ENCODE measurements at places on chromosomes 13 and 19.

GRCh38 chr13:99129050-99129449, 71.6 kb upstream of the UBAC2 start:
- DNase-seq: no peak

- no peak for DNase-seq
Observed at GRCh38 chr13:98396071-98396710, 180.7 kb downstream of the STK24 start.

- DNase-seq: no peak
Observed at GRCh38 chr13:41680900-41681299, 223.6 kb downstream of the RGCC start.

DNA sequence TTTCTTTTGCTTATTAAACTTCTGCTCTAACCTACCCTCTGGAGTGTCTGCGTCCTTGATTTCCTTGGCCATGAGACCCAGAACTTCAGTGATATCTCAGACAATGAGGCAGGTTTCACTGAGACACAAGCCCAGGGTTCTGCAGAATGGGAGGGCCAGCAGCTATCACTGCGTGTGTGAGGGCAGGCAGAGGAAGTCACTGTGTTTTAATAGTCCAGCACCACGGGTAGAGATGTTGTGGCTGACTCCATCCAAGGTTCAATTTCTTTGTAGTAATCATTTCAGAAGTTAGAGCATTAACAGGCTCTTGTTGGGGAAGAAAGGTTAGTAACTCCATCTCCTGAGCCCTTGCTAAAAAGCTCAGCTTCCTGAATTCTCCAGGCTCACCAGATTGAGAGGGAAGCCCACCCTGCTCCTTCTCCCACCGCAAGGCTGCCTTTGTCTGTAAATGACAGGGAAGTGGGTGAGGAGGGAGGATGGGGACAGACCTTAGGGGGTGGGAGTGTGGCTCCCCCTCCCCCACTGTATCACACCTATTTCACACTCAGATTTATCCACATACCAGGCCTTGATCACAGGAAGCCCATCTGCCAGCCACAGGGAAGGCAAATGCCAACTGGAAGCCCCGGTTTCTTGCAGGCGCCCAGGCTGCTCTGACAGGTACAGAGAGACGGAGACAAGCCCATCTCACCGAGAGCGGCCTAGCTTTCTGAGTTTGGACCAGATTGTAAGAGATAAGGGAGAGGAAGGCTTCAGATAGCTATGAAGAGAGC, 2.1 kb downstream of the C19orf12 start:
- DNase-seq: no peak

- DNase-seq: no peak
Observed at GRCh38 chr19:3975637-3976087, 4.8 kb upstream of the DAPK3 start.

DNA sequence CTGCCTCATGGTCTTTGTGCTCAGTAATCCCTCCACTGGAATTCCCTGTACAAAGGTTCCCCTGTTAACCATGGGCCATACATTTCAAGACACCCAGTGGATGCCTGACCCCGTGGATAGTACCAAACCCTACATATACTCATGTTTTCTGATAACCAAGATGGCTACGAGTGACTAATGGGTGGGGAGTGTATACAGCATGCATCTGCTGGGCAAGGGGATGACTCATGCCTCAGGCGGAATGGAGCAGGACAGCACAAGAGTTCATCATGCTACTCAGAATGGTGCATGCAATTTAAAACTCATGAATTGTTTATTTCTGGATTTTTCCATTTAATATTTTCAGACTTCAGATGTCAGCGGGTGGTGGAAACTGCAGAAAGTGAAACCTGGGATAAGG, 13.3 kb upstream of the FGF9 start:
- no peak for DNase-seq

- peak; percentile 5 for DNase-seq
Observed at GRCh38 chr13:78020861-78021260, 102.2 kb upstream of the EDNRB start.

GRCh38 chr13:76848596-76848995, 37.6 kb downstream of the KCTD12 start:
- peak; percentile 43 for DNase-seq

DNA sequence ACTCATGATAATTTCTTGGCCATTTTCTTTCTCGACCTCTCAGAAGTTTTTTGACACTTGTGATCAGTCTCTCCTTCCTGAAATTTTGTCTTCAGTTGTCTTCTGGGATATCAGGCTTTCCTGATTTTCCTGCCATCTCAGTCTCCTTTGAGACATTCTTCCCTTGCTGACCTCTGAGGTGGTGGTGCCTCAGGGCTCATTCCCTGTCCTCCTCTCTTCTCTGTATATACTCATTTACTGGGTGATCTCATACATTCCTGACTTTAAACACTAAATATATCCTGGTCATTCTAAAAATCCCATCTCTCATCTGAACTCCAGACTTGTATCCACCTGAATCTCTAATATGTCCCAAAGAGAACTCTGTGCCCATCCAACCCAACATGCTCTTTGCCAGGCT, 31.3 kb upstream of the STARD13 start:
- DNase-seq: no peak

DNA sequence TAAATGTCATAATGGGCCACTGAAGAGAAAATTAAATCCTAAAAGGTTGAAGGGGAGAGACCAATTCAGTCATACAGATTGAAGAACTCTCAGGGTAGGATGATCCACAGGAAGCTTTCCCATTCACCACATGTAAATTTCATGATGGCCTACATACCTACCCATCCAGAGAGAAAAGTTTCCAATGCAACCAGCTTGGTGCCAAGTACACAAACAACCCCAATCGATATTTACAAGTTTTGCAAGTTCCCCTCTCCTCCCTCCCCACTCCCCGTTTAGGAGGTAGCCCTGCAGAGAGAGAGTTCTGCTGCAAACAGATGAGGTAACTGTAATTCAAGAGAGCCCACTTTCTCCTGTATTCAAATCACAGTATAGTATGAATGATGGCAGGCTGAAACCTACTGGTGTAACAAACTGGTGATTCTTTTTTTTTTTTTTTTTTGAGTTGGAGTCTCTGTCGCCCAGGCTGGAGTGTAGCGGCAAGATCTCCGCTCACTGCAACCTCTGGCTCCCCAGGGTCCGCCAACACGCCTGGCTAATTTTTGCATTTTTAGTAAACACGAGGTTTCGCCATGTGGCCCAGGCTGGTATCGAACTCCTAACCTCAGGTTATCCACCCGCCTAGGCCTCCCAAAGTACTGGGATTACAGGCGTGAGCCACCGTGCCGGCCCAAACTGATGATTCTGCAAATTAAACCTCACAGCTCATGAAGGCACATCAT, 14.4 kb downstream of the FOXO1 start:
- DNase-seq: no peak

DNA sequence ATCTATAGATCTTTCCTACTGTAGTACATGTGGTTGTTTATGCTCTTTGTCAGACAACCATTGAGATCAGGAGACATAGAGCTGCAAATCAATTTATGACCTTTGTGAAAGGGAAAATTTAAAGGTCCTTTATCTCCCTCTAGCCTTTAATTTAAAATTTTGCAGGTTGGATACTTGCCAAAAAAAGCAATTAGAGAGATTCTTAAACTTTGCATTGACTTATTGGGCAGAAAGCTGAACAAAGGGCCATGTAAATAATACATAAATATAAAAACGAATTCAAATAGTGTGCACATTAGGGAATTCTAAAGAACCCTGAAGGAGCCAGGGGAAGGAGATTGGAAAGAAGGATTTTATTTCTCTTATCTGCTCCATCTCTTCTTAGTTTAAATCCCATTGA, 22.0 kb upstream of the RB1 start:
- no peak for DNase-seq

DNA sequence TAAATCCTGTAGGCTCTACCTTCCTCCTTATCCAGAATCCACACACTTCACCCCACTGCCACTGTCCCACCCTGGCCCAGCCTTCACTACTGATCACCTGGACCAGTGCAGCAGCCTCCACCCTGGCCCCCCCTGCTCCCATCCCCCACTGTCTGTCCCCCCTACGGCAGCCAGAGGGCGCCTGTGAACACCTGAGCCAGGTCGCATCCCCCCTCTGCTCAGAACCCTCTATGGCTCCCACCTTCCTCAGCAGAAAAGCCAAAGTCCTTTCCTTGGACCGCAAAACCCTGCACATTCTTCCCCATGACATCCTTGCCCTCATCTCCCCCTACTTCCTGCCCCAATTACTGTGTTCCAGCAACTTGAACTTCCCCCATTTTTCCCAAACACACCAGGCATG, 20.6 kb downstream of the ELAVL3 start:
- no peak for DNase-seq

DNA sequence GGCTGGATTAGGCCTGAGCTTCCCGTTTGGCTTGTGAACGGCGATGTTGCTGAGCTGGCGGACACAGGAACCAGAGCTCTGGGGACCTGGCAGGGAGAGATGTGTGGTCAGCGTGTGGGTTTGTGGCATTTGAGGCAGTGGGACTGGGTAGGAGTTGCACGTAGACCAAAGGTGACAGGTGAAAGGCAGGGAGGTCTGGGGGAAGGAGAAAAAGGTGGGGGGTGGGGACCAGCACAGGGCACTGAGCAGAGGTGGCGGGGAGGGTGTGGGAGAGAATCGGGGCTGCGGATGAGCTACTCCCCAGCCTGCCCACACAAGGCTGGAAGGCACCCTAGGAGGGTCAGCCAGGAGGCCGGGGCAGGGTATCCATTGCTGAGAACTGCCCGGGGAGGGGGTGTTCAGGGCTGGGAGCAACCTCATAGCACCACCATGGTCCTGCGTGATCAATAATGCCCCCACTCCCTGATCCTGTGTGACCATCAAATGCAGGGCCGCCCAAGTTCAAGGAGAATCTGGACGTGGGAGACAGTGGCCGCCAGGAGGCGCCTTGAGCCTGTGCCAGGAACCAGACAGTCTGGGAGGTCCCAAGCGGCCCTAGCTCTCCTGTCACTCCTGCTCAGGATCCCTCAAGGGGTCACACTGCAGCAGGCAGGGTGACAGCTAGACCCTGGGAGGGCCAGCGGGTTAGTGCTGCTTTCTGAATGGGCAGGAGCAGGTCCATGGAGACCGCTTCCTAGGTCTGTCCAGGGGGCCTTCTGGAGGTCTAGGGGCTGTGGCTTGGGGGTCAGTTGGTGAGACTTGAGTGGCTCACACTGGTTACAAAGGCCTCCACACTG, 12.8 kb upstream of the SELENOW start:
- peak; percentile 88 for DNase-seq

GRCh38 chr19:32457571-32458158, 52.1 kb downstream of the DPY19L3 start:
- no peak for DNase-seq

DNA sequence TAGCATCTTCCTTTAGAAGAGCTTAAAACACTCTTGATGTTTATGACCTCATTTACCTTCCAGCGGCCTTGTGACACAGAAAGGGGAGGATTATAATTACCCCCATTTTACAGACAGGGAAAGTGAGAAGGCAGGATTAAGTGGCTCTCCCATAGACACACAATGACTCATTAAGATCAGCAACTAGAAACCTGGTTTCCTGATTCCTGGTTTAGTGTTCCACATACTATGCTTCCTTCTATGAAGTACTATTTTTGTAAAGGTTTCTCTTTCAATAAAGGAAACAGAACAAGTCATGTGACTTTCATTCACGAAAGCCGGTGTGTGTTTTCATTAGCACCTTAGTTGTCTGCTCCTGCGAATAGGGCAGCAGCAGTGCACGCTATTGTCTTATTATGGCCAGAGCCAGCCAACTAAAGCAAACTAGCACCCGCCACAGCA, 8.3 kb downstream of the IRS2 start:
- no peak for DNase-seq

- DNase-seq: peak; percentile 38
Observed at GRCh38 chr13:111976474-111977178, 90.3 kb upstream of the SOX1 start.

- DNase-seq: no peak
Observed at GRCh38 chr19:52603558-52604207, 33.6 kb downstream of the ZNF701 start.

GRCh38 chr13:51581148-51581820, 3.0 kb upstream of the WDFY2 start:
- no peak for DNase-seq

DNA sequence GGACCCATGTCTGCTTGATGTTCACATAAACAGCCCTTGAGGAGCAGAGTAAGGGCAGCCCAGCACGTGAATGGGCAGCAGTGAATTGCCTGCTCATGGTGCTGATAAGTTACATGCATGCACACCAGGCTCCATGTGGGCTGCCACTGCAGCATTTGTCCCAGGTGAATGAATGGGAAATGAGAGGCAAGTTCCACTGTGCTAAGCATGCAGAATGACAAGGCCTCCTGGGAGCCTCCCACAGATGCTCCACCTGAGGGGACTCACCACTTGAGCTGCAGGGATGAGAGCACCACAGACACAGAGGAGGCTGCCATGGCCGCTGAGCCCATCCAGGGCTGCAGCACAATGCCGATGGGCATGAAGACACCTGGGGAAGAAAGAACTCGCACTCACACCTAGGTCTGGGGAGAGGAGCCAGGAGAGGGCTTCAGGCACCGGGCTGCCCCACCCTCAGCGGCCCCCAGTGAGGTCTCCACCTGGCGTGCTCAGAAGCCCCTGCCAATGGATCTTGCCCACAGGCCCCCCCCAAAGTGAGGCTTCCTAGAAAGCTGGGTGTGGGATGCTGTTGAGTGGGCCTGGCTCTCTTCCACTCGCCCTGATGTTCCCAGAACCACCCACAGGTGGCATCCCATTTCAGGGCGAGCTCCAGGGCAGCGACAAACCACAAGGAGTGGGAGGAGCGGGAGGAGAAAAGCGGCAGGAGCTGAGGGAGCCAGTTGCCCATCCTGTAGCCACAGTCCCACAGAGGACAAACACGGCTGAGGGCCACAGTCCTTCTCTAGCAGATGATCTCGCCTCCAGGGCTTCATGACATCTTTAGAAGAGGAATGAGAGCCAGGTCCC, 73.8 kb downstream of the CCDC70 start:
- no peak for DNase-seq

- no peak for DNase-seq
Observed at GRCh38 chr19:55563261-55563690, 17.4 kb downstream of the ZNF579 start.

GRCh38 chr19:43519436-43520088, 7.4 kb downstream of the ETHE1 start:
- peak; percentile 86 for DNase-seq

DNA sequence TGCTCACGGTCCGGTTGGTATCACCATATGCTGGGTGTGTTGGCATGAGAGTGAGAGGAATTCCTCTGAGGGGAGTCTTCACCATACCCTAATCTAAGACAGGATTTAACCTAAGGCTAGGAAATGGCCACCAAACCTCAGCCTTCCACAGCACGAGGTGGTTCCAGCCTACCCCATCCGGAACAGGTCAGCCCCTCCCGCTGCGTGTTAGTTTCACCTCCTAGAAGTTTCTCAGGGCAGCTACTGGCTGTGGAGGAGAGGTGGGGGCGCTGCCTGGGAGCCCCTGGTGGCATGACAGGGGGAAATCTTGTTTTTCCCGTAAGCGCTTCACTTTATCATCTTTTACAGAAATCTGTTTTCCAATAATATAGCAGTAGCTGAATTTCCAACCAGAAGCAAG, 55.1 kb downstream of the RGCC start:
- no peak for DNase-seq

Data from BE2C (cell line).